ENCODE measurements at places on chromosomes 1 and 21.

GRCh38 chr1:147167365-147167764 is 4.9 kb downstream of the PRKAB2 start:
- no peak for DNase-seq

DNA sequence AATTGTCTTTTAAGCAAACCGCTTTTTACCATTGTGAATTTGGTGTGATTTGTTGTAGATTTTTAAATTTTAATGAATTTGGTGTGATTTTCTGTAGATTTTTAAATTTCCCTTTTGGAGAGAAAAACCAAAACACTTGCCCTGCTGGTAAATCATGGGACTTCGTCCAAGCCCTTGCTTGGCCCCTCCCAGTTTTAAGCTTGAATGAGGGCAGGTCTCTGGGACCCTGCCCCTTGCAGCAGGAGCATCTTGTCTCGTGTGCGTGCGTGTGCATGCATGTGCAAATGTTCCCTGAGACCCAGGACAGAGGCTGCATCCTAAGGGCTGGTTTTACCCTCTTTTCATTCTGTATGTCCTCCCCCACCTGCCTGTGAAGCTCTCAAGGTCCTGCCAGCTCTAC is 248.6 kb downstream of the GREM2 start:
- DNase-seq, result no peak

- no peak for DNase-seq
Measured at GRCh38 chr21:32979598-32980268, 46.0 kb upstream of the OLIG2 start.

DNA sequence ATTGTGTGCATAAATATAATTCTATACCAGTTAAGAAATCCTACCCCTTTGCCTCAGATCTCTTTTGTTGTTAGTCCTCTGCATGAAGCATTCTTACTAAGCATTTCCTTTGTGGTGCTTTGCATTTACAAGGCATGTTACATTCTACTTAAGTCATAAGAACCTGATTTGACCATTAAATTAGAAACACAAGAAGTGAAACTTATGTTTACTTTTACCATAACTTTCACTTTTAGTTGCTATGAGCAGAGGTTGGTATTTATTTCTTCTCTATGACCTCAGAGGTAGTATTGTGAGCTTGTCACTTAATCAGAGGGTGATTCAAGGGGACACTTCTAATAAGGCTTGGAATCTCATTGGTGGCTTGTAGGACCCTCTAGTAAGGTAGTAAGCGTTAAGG is 9.0 kb downstream of the FAM20B start:
- no peak for DNase-seq

- DNase-seq, result no peak
Measured at GRCh38 chr1:114386129-114387009, 124.6 kb downstream of the TRIM33 start.

DNA sequence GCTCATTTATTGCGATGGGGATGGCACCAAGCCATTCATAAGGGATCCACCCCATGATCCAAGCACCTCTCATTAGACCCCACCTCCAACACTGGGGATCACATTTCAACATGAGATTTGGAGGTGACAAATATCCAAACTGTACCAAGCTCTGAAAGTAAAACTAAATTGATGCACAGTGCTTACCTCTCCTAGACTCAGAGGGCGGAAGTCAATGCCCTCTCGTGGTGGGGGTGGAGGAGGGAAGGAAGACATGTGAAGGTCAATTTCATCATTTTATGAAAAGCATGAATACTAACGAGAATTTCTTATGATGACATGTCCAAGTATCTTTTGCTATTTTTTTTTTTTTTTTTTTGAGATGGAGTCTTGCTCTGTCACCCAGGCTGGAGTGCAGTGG is 120.0 kb downstream of the PGBD5 start:
- no peak for DNase-seq

GRCh38 chr1:62159940-62160348 is 34.7 kb upstream of the L1TD1 start:
- no peak for DNase-seq

DNA sequence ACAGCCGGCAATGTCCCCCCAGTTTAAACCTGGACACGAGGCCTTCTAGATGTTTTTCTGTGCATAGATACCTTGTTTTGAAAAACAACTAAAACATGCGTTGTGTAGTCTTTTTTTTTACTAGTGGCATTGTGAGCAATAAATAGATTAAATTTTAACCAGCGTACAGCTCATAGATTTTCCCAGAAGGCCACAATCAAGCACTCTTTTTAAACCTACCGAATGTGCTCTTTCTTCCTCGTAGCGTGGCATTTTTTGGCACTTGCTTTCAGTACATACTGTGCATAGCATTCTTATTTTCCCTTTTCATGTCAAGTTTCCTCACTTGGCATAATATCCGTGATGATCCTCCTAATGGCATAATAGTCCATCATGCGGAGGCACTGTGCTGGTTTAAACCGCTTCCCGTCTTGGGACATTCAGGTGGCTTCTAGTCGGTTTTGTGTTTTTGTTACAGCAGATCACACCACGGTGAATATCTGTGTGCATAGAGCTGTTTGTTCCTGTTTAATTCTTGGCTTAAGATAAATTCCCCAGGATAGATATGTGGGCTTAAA is 95.3 kb downstream of the PDE9A start:
- no peak for DNase-seq

DNA sequence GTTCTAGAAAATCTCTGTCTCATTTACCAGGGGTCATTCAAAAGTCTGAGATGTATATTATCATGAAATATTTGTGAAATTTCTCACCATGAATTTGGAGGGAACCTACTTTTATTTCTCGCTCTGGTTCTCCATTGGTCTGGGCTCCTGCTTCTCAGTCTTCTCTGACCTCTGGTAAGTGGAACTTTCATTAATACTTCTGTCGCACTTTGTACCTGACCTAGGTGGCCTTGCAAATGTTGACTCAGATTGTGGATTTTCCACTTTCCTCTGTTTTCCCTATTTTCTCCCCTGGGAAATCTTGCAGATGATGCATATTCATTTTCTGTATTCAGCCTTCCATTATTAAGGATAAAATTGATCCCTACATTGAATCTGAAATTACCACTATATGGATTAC is 53.2 kb downstream of the LRIG2 start:
- no peak for DNase-seq

DNA sequence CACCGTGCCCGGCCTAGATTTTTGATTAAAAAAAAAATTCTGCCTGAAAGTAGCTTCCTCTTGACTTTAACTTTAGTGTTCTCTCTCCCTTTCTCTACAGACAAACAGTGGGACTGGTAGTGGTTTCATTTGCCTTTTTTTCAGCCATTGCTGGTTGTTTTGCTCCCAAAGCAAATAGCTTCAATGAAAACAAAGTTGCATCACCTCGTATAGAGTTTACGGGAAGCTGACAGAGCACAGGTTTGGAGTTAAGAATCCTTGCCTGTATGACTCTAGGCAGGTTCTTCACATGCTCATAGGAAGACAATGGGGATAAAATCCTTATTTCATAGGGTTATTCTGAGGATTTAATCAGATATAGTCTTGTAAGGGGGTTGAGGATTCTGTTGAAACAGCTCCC is 21.6 kb downstream of the AADACL4 start:
- no peak for DNase-seq

- DNase-seq, result no peak
Measured at GRCh38 chr21:15826908-15827601, 97.3 kb downstream of the USP25 start.

GRCh38 chr21:42684109-42684916 is 30.9 kb downstream of the PDE9A start:
- no peak for DNase-seq

DNA sequence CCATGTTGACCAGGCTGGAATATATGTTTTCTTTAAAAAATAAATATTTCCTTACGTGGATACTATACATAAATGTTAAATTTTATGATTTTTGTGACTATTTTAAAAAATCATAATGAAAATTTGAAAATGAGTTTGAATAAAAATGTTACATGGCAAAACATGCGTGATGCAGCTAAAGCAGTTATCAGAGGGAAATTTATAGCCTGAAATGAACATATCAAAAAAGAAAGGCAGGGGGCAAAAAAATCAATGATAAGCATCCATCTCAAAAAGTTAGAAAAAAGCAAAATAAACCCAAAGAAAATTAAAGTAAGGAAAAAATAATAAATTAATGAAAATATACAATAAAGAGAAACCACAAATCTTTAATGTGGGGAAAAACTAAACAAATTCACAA is 8.6 kb downstream of the CCSAP start:
- DNase-seq, result no peak

- no peak for DNase-seq
Measured at GRCh38 chr1:116261227-116261626, 111.8 kb upstream of the ATP1A1 start.

DNA sequence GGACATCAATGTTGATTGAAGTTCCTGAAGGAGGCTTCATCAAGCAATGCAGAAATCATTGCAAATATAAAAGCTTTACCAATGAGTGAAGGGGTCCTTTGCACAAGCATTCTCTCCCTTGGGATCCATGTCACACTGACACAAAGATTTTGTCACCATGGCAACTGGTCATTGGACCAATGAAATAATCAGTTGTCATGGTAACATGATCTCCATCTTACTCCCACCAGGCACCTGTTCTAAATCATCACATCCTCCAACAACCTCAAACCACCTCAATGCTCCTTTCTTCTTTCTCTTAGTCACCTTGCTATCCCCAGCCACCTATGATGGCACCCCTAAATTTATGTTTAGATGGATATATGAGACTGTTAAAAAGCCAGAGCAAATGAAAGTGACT is 13.5 kb upstream of the FOXJ3 start:
- no peak for DNase-seq

GRCh38 chr1:238985312-238985711 is 401.1 kb upstream of the CHRM3 start:
- no peak for DNase-seq

GRCh38 chr1:23597635-23598388 is 38.5 kb upstream of the ID3 start:
- DNase-seq, result no peak

DNA sequence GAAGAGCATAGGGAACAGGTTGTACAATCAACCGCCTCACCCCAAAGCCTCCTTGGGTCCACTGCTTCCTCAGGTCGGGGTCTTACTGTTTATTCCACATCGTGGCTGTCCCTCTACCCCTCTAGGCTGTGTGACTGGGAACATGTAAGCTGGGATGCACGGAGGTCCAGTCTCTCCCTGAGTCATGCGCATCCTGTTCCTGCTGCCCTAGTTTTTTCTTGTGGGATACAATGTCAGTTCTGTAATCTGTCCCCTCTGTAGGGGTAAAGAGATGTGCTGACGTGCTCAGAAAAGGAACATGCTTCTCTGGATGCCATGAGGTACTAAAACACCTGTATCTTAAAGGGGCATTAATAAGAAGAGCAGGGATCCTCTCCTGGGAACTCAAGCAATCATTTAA is 66.2 kb downstream of the SLC45A1 start:
- no peak for DNase-seq

DNA sequence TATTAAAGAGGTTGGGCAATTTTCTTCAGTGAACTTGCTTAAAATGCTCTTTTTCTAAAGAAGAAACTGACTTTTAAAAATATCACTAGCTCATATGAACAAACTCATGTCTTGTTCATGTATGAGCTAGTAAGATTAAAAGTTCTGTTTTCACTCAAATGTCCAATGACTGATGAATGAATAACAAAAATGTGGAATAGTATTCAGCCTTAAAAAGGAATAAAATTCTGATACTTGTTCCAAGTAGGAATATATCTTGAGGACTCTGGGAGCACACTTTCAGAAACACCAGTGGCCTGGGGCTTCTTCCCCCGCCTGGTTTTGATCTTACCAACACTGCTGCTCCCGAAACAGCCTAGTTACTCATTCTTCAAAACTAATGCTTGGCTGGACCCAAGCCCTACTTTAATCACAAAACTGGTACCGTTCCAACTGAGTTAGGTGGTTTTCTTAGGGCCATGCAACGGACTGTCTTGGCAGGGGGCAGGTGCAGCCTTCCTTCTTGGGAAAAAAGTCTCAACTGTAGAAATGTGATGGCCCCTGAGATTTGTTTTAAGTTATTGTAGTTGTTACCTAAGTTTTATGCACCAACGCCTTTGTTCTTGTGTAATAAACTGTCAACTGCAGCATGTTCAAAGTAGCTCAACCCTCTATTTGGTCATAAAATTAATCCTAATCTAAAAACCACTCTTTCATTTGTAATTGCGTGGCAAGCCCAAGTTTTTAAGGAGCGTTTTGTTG is 116.0 kb downstream of the ETS2 start:
- no peak for DNase-seq

Measured in NCI-H510A (cell line).